Neural progenitor cell (in vitro differentiated cells): ENCODE measurements at places on chromosomes 7 and 10.

DNA sequence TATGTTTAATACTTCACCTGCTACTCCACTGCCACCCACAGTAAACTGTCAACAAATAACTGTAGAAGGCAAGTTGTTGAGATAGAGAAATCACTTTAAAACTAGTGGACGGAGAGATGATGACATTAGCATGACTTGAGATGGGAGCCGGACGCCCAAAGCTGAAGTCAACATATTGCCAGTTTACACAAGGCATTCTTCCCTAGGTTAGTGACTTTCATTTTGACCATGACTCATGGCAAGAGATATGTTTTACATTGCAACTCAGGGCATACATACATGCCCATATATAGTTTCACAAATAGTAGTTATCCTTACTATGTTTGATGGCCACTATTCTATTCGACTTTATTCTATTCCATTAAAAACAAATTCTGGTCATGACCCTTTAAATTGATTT is 296.6 kb downstream of the PLXNA4 start:
- no peak for DNase-seq

DNA sequence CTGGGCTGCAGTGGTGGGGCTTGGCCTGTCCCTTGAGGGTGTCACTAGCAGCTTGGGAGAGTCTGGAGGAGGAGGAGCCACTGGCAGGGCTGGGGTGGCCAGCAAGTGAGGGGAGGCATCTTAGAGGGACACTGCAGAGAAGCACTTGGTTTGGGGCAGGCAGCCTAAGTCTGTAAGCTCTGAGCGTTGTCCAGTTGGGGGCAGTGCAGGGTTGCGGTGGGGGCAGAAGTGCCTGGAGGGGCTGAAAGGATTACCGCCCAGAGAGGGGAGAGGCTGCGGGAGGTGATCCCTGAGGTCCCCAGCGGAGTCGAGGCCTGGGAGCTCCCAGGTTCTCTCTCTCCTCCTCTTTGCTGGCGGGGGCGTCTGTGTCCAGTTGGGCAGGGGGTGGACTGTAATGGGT is 7.4 kb downstream of the ADCYAP1R1 start:
- DNase-seq = peak; percentile 75

DNA sequence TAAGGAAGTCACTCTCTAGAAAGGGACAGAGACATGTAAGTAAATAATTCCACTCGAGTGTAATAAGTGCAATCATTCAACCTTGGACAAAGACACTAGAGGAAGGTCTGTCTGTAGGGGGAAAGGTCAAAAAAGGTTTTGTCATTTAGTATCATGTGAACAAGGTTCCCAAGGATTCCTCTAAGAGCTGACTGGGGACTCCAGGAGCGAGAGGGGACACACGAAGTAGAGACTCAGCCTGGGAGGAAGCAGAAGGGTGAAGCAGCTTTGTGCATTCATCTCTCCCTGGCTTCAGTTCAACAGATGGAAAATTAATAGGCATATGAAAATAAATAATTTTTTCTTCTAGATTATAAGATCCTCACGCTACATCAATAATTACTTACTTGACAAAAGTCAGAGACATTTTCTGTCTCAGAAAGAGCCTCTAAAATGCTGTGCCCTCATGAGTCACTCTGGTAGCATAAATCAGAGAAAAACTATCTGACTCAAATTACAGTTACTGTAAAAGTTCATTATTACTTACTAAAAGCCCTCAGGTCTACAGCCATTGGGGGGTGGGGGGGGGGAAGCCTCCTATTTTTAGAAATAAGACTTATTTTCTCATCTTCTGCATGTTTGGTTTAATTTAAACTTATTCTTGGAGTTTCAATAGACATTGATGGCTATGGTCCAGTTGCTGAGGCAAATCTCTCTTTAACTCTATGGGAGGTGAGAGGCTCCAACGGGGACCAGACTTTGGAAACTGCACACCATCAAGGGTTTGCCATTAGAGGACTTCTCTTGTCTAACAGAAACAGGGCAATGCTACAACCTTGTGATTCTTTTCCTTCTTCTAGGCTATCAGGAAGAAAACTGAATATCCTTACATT is 275.1 kb upstream of the KLF14 start:
- no peak for DNase-seq

DNA sequence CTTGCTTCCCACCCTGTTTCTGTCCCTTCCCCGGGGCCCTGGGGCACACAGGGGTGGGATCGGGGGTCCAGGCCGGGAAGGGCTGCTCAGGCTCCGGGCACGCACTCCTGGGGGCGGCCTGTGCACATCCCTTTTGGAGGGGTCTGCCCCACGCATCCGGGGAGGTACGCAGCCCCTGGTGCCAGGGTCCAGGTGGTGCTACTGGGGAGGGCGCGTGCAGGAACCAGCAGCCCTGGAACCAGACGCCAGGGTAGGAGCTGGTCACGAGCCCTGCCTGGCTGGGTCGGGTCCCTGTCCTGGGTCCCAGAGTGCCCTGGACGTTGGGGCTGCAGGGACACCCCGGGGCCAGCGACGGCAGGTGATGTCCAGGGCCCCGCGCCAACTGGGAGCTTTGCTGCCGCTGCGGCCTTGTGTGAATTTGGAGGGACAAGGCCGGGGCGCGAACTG is 53.4 kb downstream of the GLRX3 start:
- no peak for DNase-seq

- DNase-seq = no peak
Measured at GRCh38 chr7:134060874-134061273, 66.3 kb upstream of the LRGUK start.

DNA sequence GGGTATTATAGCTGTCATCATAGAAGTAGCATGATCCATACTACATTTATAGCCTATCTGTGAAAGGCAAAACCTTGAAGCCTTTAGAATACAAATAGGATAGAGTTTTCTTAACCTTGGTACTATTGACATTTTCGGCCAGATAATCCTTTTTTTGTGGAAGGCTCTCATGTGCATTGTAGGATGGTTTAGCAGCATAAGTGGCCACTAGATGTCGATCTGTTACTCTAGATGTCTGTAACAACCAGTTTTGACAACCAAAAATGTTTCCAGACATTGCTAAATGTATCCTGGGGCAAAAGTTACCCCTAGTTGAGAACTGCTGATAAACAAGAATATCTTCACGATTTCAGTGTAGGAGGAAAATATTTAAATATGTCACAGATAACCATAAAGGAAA is 319.4 kb upstream of the GALNT17 start:
- DNase-seq = peak; percentile 52

GRCh38 chr10:1504940-1505339 is 232.4 kb downstream of the ADARB2 start:
- DNase-seq = no peak

DNA sequence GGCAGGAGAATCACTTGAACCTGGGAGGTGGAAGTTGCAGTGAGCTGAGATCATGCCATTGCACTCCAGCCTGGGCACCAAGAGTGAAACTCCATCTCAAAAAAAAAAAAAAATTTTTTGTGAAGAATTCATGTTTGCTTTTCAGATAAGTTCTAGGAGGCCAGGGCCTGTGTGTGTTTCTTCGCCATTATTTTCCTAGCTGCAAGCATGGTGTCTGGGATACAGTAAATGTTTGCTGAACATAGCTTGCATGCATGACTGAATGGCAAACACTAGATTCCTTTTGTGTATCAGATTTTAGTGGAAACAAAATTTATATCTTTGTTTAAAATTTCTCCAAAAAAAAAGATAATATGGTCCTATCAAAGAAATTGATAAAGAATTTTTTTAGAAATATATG is 9.7 kb upstream of the MACC1 start:
- DNase-seq = no peak

GRCh38 chr10:76764177-76764576 is 873.4 kb downstream of the KCNMA1 start:
- no peak for DNase-seq

DNA sequence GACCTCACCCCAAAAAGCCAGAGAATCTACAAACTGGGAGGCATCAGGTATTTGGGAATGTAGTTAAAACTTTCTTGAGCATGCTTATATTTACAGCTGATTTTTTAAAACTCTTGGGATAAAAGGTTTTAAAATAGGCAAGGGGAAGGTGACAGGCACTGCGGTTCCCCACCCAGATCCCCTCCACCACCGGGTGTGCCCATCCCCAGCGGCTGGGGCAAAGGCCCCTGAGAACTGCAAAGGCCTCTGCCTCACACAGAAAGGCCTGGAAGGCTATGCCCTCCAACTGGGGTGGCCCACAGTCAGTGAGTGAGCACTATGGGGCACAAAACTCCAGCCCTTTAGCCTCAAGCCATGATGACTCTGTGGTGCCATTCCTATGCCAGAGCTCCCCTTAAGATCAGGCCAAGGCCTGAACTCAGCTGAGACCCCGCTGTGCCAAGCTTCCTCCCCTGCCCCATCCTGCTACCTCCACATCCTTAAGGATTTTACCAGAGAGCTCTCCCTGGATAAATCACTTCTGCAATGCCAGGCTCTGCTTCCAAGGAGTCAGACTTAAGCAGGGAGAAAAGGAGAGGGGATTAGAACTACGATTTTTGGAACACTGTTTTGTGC is 299.1 kb downstream of the GRID1 start:
- no peak for DNase-seq
